HFFc6 (cell line): ENCODE measurements at places on chromosomes 1 and 21. TPM values are rescaled to one million over a fixed set of nuclear protein-coding genes. Genes with fewer than 3 reads are reported as not detected.
A peak's percentile ranks its signal among the peaks of the same experiment; 100 is the strongest.

Gene THEMIS2
- total RNA-seq, result 1.3 to 2.8 TPM (median 1.9 TPM) in 3 replicates

Gene RBP7
- total RNA-seq, result 0.39 TPM in 1 of 3 replicates, not detected in the others

DNA sequence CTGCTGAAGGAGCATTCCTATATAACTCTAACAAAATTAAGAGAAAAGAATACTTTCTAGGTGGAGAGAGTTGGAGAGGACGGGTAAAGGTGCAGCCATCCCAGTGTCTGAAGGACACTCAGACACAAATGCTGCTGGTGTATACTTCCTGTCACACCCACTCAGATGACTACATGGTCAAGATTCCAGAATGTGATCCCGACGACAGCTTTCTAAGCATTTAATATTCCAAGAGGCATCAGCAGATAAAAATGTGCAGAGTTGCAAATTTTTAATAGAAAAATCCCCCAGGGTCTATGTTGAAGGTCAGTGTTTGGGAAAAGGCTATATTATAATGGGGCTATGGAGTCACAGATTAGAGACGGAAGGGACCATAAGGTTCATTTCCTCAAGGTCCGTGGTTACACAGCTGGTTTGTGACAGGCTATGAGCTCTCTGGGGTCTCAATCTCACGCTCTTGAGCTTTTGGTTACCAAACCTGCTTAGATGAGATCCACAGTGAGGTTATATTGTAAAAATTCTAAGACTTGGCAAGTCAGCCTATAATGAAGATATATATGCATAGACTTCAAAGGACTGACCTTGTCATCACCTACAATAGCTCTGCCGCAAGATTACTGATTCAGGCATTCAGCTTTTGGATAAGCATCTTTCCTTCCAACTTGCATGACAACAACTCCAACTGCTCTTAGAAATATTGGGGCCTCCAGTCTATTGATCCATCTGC is 35.1 kb downstream of the ZNF281 start:
- no peak for DNase-seq
- H3K36me3 ChIP-seq, result peaks cover 12% of the 10 kb centered on the region
- H3K4me3 ChIP-seq, result peak overlapping the region; percentile 76
- H3K27me3 ChIP-seq, result peaks cover 1% of the 10 kb centered on the region
- peak overlapping the region; percentile 49 for H3K27ac ChIP-seq
- H3K4me1 ChIP-seq, result peaks cover 91% of the 10 kb centered on the region

DNA sequence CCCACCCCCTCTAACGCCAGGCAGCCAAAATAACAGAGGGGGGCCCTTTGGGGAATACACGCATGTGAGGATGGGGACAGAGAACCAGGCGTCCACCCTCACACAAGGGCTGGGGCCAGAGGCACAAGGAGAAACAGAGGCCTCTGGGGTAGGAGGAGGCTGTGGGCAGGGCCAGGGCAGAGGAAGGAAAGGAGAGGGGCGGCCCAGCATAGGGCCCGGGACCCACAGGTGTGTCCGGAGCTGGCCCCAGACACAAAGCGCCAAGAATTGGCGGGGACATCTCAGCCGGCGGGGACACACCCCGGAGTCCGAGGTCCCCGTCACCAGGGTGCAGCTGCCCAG is 6.7 kb downstream of the PLEKHG5 start:
- peaks cover 8% of the 10 kb centered on the region for H3K4me1 ChIP-seq
- no peaks in the 10 kb centered on the region for H3K36me3 ChIP-seq
- peak overlapping the region; percentile 36; the same call in 1 of the 2 replicates for H3K4me3 ChIP-seq
- no peak for DNase-seq
- peaks cover 18% of the 10 kb centered on the region for H3K27me3 ChIP-seq
- H3K27ac ChIP-seq, result no peak overlapping the region

DNA sequence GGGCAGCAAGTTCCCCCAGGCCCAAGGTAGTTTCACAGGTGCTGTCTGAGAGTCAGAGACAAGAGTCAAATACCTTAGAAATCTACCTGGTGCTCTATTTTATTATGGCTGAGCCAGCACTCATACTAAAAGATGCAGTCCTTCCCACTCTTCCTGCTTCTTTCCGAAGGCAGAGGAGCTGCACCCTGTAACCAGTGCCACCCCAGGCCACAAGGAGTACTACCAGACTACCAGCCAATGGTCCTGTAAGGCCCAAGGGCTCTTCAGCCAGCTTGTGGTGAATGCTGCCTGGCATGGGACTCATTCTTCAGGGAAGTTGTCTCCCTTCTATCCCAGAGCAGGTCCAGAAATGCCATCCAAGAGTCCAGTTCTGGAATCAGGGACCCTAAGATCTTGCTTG is 203.8 kb upstream of the DUSP10 start:
- H3K27me3 ChIP-seq, result peaks cover 2% of the 10 kb centered on the region
- H3K27ac ChIP-seq, result no peak overlapping the region
- peaks cover 15% of the 10 kb centered on the region for H3K4me1 ChIP-seq
- no peak for DNase-seq

- H3K4me1 ChIP-seq, result no peaks in the 10 kb centered on the region
- H3K36me3 ChIP-seq, result no peaks in the 10 kb centered on the region
- no peaks in the 10 kb centered on the region for H3K27me3 ChIP-seq
Observed at GRCh38 chr1:216809649-216810048, 86.4 kb upstream of the ESRRG start.

GRCh38 chr1:30323841-30324240 is 399.5 kb downstream of the MATN1 start:
- no peak for DNase-seq
- no peaks in the 10 kb centered on the region for H3K4me1 ChIP-seq
- no peak overlapping the region for H3K4me3 ChIP-seq
- peaks cover 6% of the 10 kb centered on the region for H3K27me3 ChIP-seq

- H3K4me1 ChIP-seq, result no peaks in the 10 kb centered on the region; the same call in 1 of the 2 replicates
- H3K27ac ChIP-seq, result no peak overlapping the region
- no peak for DNase-seq
- H3K36me3 ChIP-seq, result no peaks in the 10 kb centered on the region
- no peak overlapping the region for H3K4me3 ChIP-seq
Observed at GRCh38 chr1:37630426-37631028, 4.2 kb downstream of the RSPO1 start.

GRCh38 chr1:178551307-178551706 is 38.4 kb downstream of the TEX35 start:
- peaks cover 7% of the 10 kb centered on the region; the same call in 1 of the 2 replicates for H3K4me1 ChIP-seq
- no peak for DNase-seq
- H3K27ac ChIP-seq, result no peak overlapping the region
- no peaks in the 10 kb centered on the region for H3K27me3 ChIP-seq

DNA sequence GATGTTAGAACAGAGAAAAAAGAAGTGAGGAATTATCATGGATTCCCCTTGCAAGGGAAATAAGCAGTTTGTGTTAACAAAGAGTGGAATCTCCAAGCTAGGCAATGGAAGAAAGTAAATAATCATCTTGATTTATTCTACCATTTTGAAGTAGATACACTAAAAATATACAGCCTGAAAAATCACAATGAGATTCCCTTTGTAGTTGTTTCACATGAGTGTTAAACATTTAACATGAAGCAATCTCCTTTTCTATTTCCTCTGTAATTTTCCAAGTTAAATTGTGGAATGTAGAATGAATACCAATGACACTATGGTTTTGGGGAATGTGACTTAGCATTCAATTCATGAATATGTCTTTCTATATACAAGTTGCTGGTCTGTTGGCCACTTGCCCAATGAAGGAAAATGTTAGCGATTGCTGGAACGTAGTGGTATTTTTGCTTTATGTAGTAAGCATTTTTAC is 5.7 kb downstream of the TGFB2 start:
- peaks cover 4% of the 10 kb centered on the region for H3K27me3 ChIP-seq
- peaks cover 59% of the 10 kb centered on the region for H3K4me1 ChIP-seq
- peak overlapping the region; percentile 44; the same call in 1 of the 2 replicates for H3K27ac ChIP-seq
- H3K36me3 ChIP-seq, result no peaks in the 10 kb centered on the region
- peak overlapping the region; percentile 5; the same call in 1 of the 2 replicates for H3K4me3 ChIP-seq
- peak; percentile 37 for DNase-seq
